ENCODE measurements at places on chromosomes 16 and 17.

DNA sequence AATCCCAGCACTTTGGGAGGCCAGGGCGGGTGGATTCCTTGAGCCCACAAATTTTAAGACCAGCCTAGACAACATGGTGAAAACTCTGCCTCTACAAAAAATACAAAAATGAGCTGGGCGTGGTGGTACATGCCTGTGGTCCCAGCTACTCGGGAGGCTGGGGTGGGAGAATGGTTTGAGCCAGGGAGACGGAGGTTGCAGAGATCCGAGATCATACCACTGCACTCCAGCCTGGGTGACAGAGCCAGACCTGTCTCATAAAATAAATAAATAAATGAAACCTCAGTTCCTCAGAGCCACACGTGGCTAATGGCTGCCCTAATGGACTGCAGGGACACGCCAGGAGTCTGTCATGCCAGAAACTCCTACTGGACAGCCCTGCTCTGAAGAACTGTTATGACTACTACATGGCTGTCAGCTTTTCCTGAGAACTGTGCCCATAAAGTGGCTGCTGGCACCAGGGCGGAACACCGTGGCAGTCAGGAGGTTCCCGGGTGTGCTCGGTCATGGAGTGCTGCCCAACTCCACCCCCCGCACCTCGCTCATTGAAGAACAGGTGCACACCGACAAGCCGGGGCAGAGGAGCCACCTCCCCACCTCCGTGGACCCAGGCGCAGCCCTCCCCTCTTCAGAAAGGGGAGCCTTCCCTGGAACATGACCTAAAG lies 4.3 kb downstream of the TMEM11 start:
- H3K27me3 ChIP-seq, result no peaks in the 10 kb centered on the region
- no peak overlapping the region for H3K4me3 ChIP-seq
- H3K4me1 ChIP-seq, result peaks cover 8% of the 10 kb centered on the region

- no peaks in the 10 kb centered on the region for H3K27me3 ChIP-seq
- H3K27ac ChIP-seq, result no peak overlapping the region
- H3K36me3 ChIP-seq, result no peaks in the 10 kb centered on the region
- no peak for DNase-seq
Measured at GRCh38 chr17:37361543-37361942, 14.2 kb upstream of the C17orf78 start.

GRCh38 chr17:73684183-73684582 lies 39.9 kb upstream of the SDK2 start:
- H3K27me3 ChIP-seq, result no peaks in the 10 kb centered on the region
- H3K27ac ChIP-seq, result no peak overlapping the region
- DNase-seq, result no peak
- no peak overlapping the region for H3K4me3 ChIP-seq

DNA sequence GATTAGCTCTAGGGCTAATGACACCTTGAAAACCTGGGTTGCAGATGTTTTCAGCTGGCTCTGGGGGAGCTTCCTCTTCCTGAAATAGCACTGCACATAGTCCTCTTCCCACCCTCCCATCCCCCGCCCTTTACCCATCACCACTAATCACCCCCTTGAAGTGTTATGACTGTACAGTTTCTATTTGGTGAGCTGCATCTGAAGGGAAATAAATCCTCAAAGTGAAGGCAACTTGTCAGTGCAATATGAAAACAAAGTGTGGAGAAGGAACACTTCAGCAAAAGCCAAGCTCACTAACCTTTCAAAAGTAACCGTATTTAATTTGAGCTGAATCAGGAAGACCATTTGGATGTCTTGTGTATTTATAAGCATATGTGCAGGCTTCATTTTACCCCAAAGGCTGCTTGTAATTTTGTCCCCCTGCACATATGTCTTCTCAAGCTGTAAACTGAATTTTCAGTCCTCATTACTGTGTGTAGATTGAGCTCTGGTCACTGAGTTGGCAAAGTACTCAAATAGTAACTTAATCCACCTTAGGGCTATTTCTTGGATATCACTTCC lies 44.1 kb upstream of the CA10 start:
- H3K27me3 ChIP-seq, result no peaks in the 10 kb centered on the region
- no peaks in the 10 kb centered on the region for H3K4me1 ChIP-seq
- H3K4me3 ChIP-seq, result no peak overlapping the region

DNA sequence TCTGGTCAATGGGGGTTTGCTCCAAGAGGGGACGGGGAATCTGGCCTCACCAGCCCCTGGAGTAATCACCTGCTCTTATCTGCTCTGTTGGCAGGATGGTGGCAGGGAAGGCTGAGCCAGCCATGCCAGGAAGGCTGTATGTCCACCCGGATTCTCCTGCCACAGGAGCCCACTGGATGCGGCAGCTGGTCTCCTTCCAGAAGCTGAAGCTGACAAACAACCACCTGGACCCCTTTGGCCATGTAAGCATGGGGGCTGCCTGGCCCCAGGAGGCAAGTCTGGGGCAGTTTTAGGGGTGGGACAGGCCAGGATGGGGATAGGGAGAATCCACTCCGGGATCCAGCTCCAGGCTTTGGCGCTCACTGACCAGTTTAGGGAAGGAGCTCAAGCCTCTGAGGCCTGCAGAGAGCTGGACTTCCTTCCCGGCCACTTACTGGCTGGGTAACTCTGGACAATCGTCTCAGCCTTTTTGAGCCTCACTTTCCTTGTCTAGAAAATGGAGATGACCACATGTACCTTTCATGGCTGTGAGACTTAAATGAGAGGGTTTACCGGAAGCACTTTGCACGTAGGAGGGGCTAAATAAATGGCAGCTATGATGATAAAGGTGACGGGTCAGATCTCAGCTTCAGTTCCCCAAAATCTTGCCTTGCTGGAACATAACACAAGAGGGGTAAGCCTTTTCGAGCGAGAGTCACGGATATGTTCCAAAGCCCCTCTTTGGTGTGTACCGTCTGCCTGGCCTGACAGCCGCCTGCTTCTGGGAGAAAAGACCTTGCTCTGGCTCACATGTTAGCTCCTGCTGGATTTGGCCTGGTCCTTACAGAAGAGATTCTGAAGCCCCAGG lies 15.4 kb downstream of the TBX4 start:
- no peak overlapping the region for H3K4me3 ChIP-seq
- no peaks in the 10 kb centered on the region for H3K4me1 ChIP-seq
- peak; percentile 37 for DNase-seq
- H3K36me3 ChIP-seq, result no peaks in the 10 kb centered on the region
- no peak overlapping the region for H3K27ac ChIP-seq
- H3K27me3 ChIP-seq, result peaks cover 24% of the 10 kb centered on the region

GRCh38 chr16:86381491-86381890 lies 128.8 kb upstream of the FOXF1 start:
- no peaks in the 10 kb centered on the region for H3K36me3 ChIP-seq
- H3K27me3 ChIP-seq, result no peaks in the 10 kb centered on the region
- DNase-seq, result no peak

Data from astrocyte (in vitro differentiated cells and primary cell).